GM12891 (cell line): ENCODE measurements at places on chromosomes 2 and 18.

GRCh38 chr2:33765122-33765521 is 166.0 kb upstream of the FAM98A start:
- no peak for DNase-seq

DNA sequence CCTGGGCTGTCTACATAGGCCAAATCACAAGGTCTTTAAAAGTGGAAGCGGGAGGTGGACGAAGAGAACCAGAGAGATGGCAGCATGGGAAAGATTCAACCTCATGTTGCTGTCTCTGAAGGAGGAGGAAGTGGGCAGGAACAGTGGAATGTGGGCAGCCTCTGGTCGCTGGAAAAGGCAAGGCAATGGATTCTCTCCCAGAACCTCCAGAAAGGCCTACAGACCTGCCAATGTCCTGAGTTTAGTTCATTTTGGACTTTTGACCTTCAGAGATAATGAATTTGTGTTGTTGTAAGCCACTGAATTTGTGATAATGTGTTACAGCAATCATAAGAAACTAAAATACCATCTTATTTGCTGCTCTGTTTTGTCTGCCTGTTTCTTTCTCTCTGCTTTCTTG is 122.5 kb downstream of the RNF152 start:
- DNase-seq, result no peak

DNA sequence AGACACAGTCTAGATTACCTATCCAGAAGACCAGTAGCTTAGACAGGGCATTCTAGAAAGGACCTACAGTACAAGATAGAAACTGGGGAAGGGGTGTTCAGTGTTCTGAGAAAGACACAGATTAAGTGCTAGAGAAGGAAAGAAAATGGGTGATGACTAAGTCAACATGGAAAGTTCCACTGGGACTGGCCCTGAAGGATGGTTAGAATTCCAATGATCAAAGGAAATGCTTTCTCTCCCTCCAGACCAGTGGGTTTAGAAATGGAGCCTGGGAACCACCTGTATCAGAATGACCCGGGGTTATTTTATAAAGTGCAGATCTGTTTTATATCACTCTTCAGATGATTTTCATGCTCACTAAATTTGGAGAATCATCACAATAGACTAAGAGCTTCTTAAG is 5.8 kb upstream of the COLEC12 start:
- DNase-seq, result no peak

DNA sequence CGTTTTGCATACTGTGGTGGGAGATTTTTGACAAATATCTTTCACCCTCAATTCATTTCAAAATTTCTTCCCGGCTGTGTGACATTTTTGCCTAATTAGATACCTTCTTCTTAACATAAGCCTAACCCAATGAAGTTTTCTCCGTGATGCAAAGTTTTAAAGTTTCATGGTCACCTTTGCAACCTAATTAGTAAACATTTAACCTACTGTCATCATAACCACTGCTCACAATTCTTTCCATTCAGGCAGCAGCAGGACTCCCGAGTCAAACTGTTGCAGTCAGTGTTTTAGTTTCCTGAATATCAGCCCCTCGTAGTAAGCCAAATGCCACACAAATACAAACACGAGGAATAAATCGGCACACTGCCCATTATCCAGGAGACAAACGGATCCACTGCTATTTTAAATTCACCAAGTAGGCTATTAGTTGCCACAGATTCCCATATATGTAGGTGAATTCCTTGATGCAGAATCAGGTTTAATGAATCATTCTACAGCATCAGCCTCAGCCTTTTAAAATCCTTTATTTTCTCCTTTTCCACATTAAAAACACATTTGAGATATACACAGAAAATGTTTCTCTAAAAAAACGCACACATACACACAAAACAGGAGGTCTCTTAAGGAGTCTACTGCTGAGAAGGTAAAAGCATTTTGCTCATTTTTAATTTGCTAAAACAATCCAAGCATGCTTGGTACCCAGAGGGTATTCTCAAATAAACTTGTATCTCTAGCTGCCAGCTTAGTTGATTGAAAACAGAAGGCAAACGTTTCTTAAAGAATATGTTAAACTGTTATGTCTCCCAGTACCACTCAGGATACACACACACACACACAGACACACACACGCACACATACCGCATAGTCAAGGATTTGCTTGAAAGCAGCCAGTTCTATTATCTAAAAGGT is 106.5 kb upstream of the KCTD1 start:
- DNase-seq, result no peak

DNA sequence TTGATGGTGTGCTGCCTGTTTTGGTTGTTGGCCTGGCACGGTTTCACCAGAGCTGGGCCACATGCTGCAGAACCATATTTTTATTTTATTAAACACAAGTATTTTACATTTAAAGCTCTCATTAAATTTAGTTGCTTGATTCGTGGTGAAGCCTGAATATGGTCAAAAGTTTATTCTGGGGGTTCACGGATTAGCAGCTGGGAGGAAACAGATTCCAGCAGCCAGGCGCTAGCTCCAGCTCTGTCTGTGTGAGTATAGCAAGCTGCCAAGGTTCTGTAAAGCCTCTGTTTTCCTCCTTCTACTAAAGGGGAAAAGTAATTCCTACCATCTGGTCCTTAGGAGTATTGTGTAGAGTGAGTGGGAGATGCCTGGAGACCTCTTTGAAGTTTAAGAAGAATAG is 22.5 kb downstream of the GATA6 start:
- DNase-seq, result no peak

GRCh38 chr18:11283479-11284161 is 134.3 kb upstream of the PIEZO2 start:
- no peak for DNase-seq

GRCh38 chr2:42706836-42707235 is 57.1 kb downstream of the OXER1 start:
- no peak for DNase-seq

- no peak for DNase-seq
Observed at GRCh38 chr2:182404092-182404491, 22.7 kb downstream of the PDE1A start.

DNA sequence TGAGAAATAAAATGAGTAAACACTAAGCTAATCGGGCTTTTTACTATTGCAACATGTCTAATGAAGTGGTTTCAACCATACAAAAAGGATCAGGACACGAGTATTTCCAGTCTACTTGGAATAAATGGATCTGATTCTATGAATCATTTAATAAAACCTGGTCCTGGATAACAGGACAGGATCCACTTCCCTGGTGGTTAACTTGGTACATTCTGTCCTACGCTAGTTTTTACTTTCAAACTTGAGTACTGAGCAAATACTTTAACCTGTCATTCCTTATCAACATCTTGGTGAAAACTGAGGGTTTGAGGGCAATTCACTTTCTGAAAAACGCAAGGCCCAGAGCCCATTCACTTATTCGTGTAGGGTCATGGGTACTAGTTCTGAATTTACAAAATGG is 33.5 kb downstream of the CHST10 start:
- DNase-seq, result no peak

- DNase-seq, result no peak
Observed at GRCh38 chr18:58788971-58789875, 75.5 kb upstream of the ZNF532 start.

GRCh38 chr2:58106896-58107295 is 60.3 kb downstream of the VRK2 start:
- no peak for DNase-seq

DNA sequence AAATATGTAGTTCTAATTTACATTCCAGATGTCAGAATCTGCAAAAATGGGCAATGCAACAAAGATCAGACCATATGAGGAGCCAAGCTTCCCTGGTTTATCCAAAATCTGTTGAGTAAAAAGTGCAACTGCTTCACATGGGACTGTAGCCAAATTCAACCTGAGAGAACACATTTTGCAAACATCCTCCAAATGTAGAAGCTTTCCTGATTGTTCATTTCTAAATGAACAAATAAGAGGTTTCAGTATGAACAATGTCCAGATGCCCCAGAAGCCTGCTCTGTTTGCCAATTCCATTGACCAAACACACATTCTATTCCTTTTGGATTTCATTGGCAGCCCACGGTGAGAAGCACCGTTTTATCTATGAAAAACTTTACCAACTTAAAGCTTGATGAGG is 117.9 kb upstream of the OSR1 start:
- no peak for DNase-seq

GRCh38 chr2:240292035-240292574 is 143.4 kb upstream of the GPC1 start:
- DNase-seq, result no peak

GRCh38 chr2:5125017-5125730 is 567.0 kb upstream of the SOX11 start:
- no peak for DNase-seq

GRCh38 chr18:68431111-68431921 is 283.6 kb downstream of the TMX3 start:
- no peak for DNase-seq

GRCh38 chr2:59920307-59920706 is 633.1 kb downstream of the BCL11A start:
- no peak for DNase-seq

GRCh38 chr18:26940744-26941398 is 75.4 kb upstream of the AQP4 start:
- DNase-seq, result no peak
